ENCODE measurements at places on chromosomes 16 and 17.
A peak's percentile ranks its signal among the peaks of the same experiment; 100 is the strongest.

DNA sequence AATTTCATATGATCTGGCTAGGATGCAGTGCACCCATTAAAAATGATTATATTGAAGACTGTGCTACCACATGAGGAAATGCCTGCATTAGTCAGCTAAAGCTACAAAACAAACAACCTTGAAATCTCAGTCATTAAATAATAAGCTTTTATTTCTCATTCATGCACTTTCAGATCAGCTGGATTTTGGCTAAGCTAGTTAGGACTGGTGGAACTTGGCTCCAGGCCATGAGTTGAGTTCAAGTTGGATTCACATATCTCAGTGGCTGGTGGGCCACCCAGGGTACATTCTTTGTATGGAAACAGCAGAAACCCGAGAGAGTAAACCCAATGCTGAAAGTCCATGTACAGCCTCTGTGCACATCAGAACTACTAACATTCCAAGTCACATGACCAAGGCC lies 6.4 kb upstream of the SLFN12L start:
- no peak for DNase-seq

DNA sequence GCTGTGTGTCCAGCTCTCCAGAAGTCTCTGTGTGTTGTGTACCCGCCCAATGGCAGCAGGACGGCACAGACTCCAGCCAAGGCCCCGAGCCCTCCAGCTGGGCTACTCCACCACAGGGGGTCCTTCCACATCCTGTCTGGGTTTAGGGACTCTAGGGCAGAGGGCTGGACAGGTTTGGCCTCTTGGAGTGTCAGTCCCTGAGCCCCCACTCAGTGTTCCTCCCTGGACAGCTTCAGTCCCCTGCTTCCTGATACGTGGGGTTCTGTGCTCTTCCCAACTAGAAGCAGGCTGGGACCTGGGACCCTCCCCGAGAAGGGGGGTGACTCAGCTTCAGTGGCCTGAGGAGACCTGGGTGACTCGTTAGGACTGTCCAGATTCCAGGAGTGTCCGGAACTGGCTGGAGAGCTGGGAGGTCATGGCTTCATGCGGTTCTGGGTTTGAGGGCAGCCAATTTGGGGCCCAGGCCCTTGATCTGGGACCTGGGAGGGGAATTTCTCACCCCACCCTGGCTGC lies 4.2 kb downstream of the CDK3 start:
- no peak for DNase-seq

GRCh38 chr17:80499961-80500665 lies 23.7 kb upstream of the NPTX1 start:
- DNase-seq, result no peak

DNA sequence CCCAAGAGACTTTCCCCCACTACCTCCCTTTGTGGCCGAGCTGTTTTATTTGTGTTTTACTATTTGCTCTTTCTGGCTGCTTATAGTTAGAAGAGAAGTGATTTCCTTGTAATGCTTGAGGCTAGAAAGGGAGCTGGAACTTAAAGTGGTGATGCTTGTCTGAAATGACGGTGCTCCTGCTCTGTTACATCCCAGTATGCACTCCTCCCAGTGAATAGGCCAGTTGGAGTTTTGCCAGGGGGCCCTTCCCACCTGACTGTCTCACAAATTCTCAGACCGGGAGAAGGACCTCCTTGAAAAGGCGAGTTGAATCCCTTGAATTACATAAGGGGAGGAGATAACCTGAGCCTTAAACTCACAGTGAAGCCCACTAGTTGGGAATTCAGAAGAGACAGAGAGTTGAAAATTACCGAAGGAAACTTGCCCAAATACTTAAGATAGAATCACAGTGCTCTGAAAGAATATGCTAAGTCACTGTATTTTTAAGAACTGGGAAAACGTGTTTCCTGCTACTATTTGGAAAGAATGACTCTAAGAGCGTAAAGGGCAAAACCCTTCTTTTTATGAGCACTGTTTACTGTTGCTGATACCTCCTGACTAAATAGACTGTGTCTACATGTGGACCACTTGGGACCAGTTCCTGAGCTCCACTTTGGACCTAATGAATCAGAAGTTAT lies 84.7 kb upstream of the CLEC3A start:
- DNase-seq, result no peak

DNA sequence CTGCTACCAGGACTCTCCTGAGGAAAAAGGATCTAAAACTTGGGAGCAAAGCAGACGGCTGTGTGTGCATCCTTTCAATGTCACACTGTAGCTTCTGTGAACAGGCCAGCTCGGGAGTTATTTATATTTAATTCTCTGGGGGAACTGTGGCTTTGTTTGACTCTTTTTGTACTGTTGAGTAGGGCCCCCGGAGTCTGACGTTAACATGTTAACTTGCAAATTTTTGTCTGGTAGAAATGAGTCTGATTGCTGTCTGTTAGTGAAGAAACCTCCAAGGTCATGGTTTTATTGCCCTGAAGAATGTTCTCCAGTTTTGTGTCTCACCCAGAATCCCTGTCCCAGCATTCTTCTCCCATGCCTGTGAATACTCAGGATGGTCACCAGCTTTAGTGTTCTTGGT lies 14.2 kb upstream of the KCNG4 start:
- DNase-seq, result no peak

GRCh38 chr17:47621293-47622179 lies 28.2 kb upstream of the KPNB1 start:
- DNase-seq, result no peak

DNA sequence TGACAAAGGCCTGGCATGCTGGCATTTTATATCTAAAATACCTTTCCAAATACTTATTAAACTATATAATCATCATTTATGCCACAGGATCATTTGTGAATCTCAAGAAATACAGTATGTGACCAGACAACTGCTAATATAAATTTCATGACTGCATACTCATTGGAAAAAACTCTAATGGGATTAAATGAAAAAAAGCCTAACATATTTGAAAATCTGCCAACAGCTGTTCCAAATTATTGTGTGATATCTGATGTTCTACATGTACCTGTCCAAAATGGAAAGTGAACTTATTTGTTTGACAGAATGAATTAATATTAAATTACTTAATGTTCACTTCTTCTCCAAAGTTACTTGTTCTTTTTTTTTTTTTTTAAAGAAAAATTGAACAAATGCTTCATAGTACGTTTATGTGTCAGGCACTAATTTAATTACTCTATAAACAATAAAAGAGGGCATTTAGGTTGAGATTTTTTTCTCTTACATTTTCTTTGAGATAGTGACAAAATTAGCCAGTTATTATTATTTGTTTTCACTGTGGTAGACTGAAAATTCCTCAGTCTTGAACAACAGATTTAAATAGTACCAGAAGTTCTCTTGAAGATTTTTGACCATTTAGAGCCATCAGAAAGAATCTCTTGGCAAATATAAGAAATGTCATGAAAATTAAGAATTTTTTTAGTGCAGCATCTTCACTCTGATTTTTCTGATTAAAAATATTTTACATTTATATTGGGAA lies 114.0 kb downstream of the FTO start:
- no peak for DNase-seq

GRCh38 chr16:17269439-17269838 lies 201.3 kb downstream of the XYLT1 start:
- no peak for DNase-seq

DNA sequence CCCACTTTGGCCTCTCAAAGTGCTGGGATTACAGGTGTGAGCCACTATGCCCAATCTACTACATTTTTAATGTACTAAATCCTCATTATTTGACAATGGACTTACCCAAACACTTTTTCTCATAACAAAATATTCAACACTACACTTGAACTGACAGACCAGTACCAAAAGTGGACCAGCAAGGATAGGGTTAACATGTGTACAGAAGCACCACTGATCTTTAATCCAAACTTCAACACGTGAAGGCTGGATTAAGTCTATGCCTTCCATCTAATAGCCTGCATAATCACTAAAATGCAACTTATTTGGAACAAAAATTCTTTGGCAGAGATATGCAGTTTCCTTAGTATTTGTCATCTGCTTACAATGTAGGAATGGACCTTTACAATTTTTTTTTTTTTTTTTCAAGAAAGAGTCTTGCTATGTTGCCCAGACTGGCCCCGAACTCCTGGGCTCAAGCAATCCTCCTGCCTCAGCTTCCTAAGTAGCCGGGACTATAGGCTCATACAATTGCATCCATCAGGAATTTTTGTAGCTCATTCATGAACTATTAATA lies 60.0 kb upstream of the BCAR1 start:
- DNase-seq, result no peak

- no peak for DNase-seq
Observed at GRCh38 chr17:2876467-2876866, 80.2 kb downstream of the RAP1GAP2 start.

GRCh38 chr16:30011714-30012504 lies 1.1 kb upstream of the DOC2A start:
- no peak for DNase-seq

DNA sequence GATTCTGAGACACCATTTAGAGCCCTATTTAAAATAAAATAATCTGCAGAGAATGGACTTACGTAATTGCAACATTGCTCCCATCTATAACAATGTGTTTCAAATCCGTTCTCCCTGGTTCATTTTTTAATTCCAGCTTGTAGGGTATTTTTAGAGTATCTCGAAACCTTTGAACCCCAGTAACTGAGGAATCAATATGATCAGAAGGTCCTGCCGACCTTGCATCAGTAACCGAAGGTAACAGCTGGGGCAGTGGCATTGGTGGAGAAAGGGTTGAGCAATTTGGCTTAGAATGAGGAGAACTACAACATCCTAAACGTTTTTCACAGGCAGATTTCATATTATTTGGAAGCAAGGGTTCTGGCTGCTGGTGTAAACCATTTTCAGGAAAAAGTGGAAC lies 49.3 kb downstream of the N4BP1 start:
- DNase-seq, result no peak

DNA sequence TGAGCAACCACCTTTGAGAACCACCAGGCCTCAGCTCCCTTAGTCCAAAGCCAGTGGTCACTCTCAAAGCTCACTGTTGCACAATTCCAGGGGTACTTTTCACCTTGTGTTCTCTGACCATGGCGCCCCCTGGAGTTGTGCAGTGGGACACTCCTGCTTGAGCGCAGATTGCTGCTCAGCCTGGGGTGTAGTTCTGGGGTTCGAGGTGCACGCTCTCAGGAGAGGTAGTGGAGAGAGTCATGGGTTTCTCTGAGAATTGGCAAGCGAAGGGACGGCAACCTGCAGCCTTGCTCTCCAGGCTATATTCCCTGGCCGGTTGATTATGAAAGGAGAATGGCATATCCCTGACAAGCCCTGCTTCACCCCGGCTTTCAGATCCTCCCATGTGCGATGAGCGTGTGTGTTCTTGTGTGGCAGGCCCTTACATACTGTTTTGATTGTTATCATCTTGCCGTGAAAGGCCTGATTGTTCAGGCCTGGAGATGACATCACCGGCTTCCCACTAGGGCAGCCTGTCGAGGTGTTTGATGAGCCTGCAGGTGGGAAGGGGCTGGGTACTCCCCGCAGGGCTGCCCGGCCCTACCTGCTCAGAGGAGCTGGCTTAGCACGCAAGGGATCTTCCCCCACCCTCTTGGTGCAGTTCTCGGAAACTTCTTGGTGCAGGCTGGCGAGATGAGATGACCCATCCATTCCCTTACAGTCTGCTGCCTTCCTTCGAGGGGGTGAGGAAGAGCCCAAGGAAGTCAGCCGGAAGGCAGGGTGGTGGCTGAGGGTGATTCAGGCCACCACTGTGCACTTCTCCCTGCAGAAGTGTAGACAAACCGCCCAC lies 431.2 kb downstream of the SLC39A11 start:
- peak; percentile 77 for DNase-seq

- DNase-seq, result no peak
Observed at GRCh38 chr17:22267019-22267418, 574.7 kb downstream of the KCNJ18 start.

DNA sequence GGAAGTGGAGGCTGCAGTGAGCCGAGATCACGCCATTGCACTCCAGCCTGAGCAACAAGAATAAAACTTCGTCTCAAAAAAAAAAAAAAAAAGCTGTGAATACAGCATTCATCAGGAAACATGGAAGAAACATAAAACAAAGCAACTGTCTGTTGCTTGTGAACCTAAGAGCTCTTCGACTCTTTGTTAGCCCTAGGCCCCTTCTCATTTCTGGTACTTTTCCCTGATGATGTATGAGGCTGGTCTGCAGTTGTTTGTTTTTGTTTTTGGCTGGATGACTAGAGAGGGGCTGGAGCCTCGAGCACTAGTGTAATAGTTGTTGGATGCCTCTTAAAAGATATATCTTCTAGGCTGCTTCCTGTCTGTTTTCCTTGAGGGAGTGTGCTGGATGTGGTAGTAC lies 113.5 kb downstream of the MAP2K6 start:
- no peak for DNase-seq

GRCh38 chr17:19760746-19761145 lies 12.6 kb upstream of the ALDH3A1 start:
- DNase-seq, result no peak

DNA sequence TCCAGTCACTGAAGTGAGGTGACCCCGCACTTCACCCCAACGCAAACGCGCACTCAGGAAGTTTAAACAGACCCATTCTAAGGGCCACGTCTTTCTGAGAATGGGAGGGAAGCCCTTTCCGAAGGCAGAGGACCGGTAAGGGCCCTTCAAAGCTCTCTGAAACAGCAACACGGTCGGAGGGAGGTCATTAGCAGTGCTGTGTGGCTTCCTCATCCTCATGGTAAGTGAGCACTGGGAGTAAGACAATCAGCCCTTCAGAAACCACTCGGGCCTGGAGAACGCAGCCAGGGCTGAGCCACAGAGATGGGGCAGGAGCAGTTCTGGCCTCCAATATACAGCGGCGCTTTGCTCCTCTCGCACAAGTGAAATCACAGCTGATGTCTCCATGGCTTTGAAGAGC lies 23.7 kb downstream of the SRL start:
- peak; percentile 65 for DNase-seq

DNA sequence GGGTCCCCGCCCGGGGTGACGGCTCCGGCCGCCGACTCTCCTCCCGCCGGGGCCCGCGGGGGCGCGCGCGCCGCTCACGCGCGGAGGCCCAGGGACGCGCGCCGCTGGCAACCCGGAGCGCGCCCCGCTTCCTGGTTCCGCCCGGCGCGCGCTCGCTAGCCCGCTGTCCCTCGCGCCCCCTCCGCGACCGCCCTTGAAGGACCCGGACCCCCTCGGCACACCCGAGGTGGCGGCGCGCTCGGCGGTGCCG lies at the start of gene STAT5B:
STAT5B (minus strand) TSS at position 33 of the 250 bp plus-strand sequence. CDS start 44,264 bp downstream, outside the sequence.
- peak; percentile 71 for DNase-seq

DNA sequence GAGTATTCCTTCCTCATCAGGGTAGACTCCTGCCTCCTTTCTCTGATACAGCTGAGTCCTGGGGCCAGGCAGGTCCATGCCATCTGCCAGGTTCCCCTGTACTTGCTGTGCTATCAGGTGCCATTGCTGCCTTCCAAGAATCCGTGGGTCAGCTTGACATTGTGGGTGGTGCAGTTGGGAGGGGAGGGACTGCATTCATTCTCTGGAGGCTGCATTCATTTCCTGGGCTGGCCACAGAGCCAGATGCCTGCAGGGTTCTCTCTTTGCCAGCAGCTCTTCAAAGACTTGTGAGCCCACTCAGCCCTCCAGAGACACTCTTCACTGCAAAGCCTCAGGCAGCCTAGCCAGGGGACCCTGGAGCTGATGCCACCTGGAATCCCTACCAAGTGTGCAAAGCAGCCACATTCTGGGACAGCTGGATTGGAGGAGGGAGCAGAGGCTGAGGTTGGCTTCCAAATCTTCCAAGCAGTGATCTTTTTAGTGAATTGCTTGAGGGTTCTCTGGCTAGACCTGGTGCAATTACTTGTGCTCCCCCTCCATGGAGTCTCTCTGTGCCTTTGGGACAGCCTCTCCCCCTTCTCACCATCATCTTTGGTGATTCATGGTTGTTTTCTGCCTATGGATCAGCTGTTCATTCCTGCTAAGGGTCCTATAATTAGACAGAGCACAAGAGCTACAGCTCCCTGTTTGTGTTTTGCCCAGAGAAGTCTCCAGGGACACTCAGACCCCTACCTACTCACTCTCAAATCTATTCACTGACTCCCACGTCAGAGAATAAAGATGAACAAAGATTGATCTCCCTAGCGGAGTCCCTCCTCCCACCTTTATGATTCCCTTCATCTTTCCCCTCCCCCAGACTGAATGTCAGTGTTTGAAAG lies 20.9 kb downstream of the ANKFN1 start:
- DNase-seq, result peak; percentile 46
